Stimulated activated CD4-positive, alpha-beta T cell treated with anti-CD3 and anti-CD28 coated beads, Interleukin-1b, Interleukin-23, amount 100 ng/mL, for 24 hours (primary cell): ENCODE measurements at places on chromosomes 1 and 21.

- DNase-seq: no peak
Measured at GRCh38 chr1:112453876-112454275, 54.9 kb upstream of the WNT2B start.

DNA sequence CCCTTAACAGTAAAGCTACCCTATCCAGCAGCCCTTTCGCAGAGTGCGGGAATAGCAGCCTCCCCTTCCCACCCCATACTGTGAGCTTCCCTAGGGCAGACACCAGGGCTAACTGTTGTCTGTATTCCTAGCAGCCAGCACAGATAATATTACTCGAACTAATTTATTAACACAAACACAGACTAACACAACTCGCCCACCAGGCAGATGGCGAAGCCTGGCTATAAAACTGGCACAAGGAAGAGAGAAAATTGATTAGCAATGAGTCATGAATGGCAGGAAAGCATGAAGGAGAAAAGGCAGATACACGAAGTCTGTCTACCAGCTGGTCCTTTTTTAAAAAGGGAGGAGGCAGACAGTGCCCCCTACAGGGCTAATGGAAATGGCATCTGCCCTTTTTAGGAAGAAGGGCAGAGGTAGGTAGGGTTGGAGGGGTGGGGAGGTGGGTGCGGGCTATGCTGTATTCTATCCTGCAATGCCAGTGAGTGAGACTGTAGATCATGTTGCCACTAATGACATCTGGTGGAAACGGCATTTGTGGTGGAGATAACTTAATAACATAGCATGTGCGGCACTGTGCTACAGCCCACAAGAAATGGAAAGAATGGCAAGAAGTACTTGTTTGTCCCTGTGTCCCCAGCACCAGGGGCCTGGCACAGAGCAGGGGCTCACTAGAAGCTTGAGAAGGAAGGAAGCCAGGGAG, 30.6 kb upstream of the CTPS1 start:
- peak; percentile 34 for DNase-seq

GRCh38 chr1:93757256-93758036, 75.8 kb upstream of the BCAR3 start:
- DNase-seq: no peak

DNA sequence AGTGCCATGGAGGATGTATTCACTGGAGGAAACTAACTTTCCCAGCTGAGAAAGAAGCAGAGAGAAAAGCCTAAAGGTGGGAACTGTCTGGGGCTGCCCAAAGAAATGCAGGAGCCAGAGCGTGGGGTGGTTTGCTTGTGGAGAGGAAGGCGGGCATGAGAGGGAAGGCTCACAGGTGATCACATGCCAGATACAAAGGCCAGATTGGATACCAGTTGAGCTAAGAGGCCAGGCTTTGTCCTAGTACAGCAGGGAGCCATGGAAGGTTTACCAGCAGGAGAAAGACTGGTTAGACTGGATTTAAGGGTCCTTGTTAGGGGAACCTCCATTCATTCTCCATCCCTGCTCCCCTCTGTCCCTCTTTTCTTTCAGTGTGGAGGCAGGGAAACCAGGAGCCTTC, 66.4 kb downstream of the BEND5 start:
- DNase-seq: no peak

DNA sequence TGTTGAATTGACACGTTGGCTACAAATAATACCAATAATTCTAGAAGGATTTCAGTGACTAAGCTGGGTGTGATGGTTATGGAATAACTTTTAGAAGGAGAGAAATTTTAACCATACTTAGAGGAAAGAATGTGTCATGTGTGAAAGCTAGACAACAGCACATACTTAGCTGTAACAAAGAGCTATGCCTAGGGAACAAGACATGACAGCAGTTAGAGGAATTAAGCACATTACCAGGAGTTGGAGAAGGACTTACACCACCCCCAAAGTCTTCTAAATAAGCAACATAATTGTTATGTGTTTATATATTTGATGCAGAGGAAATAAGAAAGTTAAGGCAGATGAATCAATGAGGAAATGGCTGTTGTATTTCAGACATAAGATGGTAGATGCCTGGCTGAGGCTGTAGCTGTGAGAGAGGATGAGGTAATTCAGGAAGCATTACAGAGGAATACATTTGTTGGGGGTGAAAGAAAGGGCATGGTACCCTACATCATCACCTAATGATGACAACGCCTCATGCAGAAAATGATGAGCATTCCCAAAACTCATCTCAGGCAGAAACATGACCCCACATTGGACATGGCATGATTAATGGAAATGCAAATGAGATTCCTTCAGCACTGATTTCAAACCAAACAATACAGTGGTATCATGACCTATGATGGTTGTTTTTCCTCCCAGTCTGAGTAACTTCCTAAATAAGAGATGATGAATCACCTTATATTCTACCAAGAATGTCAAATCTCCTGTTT, 211.5 kb downstream of the LHX8 start:
- DNase-seq: no peak
